ENCODE measurements at places on chromosomes 5 and 9. TPM values are rescaled to one million over a fixed set of nuclear protein-coding genes. Genes with fewer than 3 reads are reported as not detected.

GRCh38 chr9:108443741-108444140 is 412.0 kb downstream of the ACTL7B start:
- no peak overlapping the region for H3K4me3 ChIP-seq
- no peak for DNase-seq

GRCh38 chr9:14488421-14489190 is 174.7 kb upstream of the NFIB start:
- H3K4me1 ChIP-seq, result no peaks in the 10 kb centered on the region
- H3K4me3 ChIP-seq, result no peak overlapping the region
- H3K36me3 ChIP-seq, result no peaks in the 10 kb centered on the region
- no peak overlapping the region for H3K27ac ChIP-seq
- DNase-seq, result no peak

DNA sequence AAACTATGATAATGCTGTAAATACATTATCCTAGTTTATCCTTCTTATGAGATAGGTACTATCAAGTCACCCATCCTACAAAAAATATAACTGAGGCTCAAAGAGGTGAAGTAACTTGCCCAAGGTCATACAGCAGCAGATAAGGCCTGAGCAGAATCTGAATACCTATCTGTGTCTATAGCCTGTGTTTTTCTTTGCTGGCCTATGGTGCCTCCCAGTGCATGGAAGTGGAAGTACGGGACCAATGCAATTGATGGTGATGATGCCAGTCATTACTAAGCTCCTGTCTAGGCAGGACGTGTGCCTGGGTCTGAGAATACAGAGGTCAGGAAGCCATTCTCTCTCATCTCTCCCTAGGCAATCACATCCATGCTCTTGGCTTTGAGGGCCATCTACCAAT is 67.8 kb downstream of the FAT2 start:
- peak; percentile 78 for DNase-seq
- H3K27me3 ChIP-seq, result no peaks in the 10 kb centered on the region
- no peaks in the 10 kb centered on the region for H3K36me3 ChIP-seq
- H3K4me3 ChIP-seq, result no peak overlapping the region

DNA sequence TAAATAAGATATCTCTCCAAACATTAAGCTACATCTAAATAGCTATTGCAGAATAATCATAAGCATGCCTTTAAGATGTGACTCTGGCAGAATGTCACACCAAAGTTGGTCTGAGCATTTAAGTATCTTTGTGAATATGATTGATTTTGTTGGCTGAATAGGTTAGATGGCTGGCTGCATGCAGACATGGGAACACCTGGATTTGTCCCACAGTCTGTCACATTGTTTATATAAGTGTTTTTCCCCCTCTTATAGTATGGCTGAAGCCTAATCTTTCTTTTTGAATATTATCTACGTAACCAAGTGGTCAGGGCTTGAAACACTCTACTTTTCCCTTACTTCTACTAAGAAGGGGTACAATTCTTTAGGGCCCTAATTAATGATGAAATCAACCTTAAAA is 36.2 kb downstream of the PCSK1 start:
- H3K4me1 ChIP-seq, result no peaks in the 10 kb centered on the region
- no peak overlapping the region for H3K27ac ChIP-seq
- no peak for DNase-seq

- H3K27me3 ChIP-seq, result no peaks in the 10 kb centered on the region
- H3K4me1 ChIP-seq, result no peaks in the 10 kb centered on the region
- H3K4me3 ChIP-seq, result no peak overlapping the region
- no peak overlapping the region for H3K27ac ChIP-seq
- H3K36me3 ChIP-seq, result no peaks in the 10 kb centered on the region
These were observed 3.5 kb upstream of the SPINK5 start for GRCh38 chr5:148060309-148060708.

GRCh38 chr9:35907711-35908503 is 1.4 kb upstream of the SPAAR start:
- no peak overlapping the region for H3K27ac ChIP-seq
- peaks cover 65% of the 10 kb centered on the region for H3K4me1 ChIP-seq
- DNase-seq, result peak; percentile 33
- H3K4me3 ChIP-seq, result no peak overlapping the region

DNA sequence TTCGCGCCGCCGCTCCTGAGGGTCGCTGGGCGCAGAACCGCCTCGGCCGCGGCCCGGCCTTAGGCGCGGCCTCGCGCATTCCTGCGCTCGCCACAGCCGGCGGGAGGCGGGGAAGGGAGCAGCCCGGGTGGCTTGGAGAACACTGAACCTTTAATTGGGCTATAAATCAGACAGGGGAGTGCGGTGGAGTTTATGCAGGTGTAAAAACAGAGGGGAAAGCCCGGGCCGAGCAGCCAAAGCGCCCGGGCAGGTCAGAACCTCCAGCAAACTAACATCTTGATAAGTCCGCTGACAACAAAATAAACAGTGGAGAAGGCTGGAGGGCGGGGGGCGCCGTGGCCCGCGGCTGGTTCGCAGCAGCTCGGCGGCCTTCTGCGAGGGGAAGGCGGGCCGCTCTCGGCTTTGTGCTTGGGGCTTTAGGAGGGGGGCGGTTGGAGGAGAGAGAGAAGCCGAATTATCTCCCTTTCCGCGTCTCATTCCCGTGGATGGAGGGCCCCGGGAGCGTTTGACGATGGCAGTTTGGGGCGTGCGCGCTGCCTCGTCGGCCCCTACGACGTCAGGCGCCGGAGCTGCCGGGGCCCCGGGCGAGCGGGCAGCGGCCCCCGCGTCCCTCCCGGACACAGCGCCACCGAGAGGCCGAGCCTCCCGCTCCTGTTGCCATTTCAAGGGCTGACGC is 11.3 kb downstream of the FOXD1 start:
- no peak for DNase-seq
- peak overlapping the region; percentile 56 for H3K4me3 ChIP-seq

DNA sequence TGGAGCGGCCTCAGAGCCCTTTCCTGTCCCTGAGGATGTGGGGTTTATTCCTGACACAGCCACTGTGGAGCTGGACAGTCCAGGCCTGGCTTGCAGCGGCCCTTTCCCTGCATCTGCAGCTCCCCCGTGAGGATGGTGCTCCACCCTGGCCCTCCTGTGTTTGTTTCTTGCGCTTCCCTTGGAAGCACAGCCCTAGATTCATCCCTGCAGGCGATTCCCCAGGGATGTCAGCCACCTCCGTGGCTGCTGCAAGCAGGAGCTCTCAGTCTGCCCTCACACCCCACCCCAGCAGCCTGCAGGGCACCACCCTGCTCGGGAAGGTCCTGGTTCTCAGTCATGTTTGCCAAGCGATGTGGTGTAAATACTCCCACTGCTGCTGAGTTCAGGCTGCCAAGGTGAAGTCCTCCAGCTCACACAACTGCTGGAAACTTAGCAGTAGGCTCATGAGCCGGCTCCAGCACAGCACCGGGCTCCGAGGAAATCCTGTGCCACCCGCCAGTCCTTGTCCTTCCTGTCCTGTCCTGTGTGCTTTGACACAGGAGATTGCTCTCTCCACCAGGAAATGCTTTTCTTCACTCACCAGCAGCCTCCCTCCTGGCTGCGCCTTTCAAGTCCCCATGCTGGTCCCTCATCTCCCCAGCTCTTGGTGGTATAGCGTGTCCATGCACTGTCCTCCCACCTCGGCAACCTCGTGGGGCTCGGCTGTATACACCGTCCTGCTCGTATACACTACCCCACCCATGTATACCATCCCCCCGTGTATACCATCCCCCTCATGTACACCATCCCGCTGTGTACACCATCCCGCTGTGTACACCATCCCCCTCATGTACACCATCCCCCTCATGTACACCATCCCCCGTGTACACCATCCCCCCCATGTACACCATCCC is 16.2 kb downstream of the ROPN1L start:
- no peaks in the 10 kb centered on the region for H3K36me3 ChIP-seq
- H3K4me1 ChIP-seq, result no peaks in the 10 kb centered on the region
- DNase-seq, result no peak
- H3K27me3 ChIP-seq, result no peaks in the 10 kb centered on the region

- H3K27ac ChIP-seq, result no peak overlapping the region
- H3K36me3 ChIP-seq, result no peaks in the 10 kb centered on the region
- no peak for DNase-seq
- no peaks in the 10 kb centered on the region for H3K27me3 ChIP-seq
These were observed 6.6 kb downstream of the GADD45G start for GRCh38 chr9:89611425-89611824.

DNA sequence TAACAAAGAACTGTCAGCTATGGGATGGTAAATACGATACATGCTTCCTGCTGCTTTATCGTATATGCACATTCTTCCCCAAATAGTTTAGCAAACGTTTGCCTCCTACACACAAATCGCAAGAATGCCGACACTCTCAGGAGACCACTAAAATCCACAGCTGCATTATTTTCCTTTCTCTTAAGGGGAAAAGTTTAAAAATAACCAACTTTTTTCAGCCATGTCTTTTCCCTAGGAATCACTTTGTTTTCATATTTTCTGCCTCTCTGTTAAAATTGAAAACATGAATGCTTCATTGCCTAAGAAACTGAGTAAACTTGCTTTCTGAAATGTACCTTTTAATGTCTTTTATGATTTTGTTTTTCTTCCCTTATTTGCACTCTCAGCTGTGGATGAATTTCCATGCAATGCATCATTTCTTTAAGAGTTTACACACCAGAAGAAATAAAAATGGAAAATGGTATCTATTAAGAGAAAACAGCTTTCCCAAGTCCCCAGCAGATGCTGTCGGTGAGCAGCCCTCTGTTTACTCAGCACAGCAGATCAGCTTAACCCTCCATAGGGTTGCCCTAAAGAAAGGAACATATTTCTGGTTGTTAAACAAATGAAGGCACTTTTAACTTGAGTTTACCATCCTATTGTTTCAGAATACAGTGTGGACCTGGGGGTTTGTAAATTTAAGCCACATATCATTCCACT is 66.2 kb downstream of the IZUMO3 start:
- no peak overlapping the region for H3K27ac ChIP-seq
- no peaks in the 10 kb centered on the region for H3K27me3 ChIP-seq
- H3K4me1 ChIP-seq, result no peaks in the 10 kb centered on the region

DNA sequence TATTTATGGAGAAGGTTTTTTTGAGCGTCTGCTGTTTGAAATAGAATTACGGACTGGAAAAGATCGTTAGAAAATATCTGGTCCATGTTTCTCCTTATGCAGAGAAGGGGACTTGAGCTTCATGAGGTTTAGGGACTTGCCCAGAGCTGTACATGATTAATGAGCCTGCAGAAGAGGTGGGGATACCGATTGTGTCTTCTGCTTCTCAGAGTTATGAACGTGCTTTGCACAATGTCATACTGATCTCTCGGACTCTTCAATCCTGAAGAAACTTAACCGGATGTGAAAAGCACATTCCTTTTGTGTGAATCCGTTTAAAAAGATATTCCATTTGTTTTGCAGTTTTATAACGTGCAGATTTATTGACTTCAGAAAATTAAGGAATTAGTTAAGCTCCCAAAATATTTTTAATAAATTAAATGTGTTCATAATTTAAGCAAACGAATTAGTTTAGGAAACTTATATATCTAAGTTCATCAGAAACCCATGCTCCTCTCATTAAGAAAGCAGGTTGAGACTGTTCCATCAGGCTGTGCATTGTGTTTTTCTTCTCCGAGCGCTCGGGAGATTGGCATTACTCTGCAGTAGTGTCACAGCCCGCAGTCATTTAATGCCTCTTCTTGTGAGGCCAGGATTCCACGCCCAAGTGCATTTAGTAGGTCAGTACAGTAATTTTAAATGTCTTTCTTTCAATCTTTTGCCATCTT is 40.8 kb upstream of the MEF2C start:
- H3K4me1 ChIP-seq, result no peaks in the 10 kb centered on the region
- H3K27me3 ChIP-seq, result peaks cover 3% of the 10 kb centered on the region
- no peak overlapping the region for H3K27ac ChIP-seq

- H3K27me3 ChIP-seq, result no peaks in the 10 kb centered on the region
- H3K4me3 ChIP-seq, result no peak overlapping the region
- DNase-seq, result no peak
- H3K27ac ChIP-seq, result no peak overlapping the region
- no peaks in the 10 kb centered on the region for H3K36me3 ChIP-seq
- no peaks in the 10 kb centered on the region for H3K4me1 ChIP-seq
These were observed 337.4 kb upstream of the GRIA1 start for GRCh38 chr5:153153086-153153485.

DNA sequence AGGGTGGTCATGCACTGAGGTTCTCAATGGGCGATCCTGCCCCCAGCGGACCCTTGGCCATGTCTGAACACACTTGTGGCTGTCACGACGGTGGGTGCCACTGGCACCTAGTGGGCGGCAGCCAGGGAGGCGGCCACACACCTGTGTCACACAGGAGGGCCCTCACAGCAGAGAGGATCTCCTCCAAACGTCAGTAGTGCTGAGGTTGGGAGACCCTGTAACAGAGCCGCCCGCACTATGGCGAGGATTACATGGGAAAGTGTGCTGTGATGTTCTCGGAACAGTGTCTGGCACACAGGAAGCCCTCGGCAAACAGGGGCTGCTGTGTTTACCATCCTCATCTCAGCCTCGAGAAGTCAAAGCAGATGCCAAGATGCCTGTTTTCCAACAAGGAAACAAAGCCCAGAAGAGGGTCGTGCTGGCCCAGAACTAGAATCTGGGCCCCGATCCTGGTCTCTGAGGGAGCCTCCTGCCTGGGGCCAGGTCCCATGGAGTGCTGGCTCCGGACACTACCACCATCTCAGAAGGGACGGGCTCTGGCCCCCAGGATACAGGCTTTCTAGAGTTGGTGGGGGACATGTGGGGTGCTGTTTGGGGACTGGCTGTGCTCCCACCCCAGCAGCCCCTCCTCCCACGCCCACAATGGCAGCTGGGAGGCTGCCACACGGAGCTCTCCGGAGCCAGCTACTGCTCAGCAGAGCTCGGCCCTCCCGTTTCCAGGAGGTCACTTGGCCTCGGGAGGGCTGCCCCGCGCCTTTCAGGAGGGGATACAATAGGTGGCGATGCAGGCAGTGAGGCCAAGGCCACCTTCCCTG is 48.2 kb downstream of the DBH start:
- peak overlapping the region; percentile 77 for H3K4me3 ChIP-seq
- H3K36me3 ChIP-seq, result no peaks in the 10 kb centered on the region
- H3K27me3 ChIP-seq, result no peaks in the 10 kb centered on the region
- peak; percentile 28 for DNase-seq

DNA sequence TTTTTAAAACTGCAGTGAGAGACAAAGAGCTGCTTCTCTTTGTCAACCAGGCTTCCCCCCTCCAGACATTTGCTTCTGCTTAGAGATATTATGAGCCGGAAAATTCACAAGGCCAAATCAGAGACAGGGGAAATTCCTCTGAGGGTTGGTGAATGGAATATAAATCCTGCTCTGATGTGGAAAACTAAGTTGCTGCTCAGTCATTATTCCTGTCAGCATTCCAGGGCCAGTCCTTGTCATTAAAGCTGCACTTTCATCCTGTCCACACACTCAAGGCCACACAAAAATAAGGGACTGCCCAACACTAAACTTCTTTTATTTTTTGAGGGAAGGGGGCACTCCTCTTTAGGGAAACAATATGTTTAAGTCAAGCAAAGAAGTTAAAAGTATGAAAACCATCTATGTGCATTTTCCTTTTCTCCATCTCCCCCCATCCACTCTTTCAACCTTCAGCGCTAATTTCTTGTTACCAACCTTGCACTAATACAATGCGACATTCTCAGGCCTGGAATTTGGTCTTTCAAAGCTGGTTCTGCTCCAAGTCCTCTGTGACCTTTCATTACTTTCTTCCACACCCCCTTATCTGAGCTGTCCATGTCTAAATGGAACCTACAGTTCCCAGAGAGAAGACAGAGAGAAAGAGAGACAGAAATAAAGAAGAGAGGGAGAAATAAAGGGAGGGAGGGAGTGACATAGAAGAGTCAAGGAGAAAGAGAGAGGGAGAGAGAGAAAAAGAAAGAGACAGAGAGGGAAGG is 118.9 kb upstream of the S1PR3 start:
- no peak overlapping the region for H3K27ac ChIP-seq
- H3K27me3 ChIP-seq, result peaks cover 21% of the 10 kb centered on the region
- no peak for DNase-seq
- no peaks in the 10 kb centered on the region for H3K36me3 ChIP-seq
- peaks cover 2% of the 10 kb centered on the region for H3K4me1 ChIP-seq

SMIM33 gene
- 0.14 TPM for total RNA-seq

TEK gene
- not detected for total RNA-seq

GLRA1 gene
- not detected for total RNA-seq

DND1 gene
- total RNA-seq, result 1.7 TPM

EMB gene
- total RNA-seq, result 41.4 TPM

Data from activated naive CD4-positive, alpha-beta T cell treated with anti-CD3 and anti-CD28 coated beads for 36 hours (primary cell).